ENCODE measurements at places on chromosomes 3 and 15.

DNA sequence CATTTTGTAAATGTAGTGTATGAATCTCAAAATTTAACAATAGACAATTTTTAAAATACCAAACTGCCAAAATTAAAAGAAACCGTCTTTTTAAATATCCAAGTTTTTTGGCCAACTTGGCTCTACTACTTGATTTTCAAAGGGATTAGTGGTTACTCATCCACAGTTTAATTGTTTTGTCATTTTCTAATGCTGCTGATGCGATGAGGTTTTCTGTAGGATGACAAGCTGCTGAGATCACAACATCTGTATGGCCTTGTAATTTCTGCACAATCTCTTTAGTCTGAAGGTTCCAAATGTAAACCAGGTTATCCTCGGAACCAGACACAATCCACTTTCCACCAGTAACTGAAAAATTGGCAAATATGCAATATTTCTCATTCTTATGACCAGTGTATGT is 1.5 kb downstream of the WDR5B start:
- DNase-seq: no peak

DNA sequence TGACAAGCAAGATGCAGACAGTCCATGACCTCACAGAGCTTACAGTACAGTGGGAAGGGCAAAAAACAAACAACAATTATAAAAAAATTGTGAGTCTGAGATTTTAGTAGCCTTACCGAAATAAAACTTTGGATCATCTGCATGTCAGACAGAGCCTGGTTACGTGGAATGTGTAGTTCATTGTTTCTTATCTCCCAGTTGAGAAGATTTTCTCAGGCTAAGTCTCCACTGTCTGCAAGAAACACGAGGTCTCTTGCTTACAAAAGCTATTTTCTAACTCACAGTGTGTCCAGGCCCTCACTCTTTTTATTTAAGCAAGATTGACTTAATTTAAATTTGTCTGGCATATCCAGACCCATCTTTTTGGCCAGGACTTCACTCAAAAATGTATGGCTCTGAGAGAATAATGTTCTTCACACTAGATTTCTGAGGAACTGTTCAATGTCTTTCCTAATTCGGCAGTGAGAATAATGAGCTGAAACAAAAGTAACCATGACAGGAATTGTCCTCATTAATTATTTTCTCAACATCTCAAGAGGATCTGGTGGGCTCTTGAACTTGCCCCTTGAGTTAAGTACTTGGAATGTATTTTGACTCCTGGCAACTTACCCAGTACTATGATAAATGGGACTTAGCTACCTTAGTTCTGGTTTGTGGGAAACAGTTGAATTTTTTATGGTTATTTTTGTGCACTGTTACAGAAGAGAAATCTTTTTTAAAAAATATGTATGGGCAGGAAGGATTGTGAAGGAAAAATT is 265.1 kb upstream of the COL8A1 start:
- DNase-seq: no peak

DNA sequence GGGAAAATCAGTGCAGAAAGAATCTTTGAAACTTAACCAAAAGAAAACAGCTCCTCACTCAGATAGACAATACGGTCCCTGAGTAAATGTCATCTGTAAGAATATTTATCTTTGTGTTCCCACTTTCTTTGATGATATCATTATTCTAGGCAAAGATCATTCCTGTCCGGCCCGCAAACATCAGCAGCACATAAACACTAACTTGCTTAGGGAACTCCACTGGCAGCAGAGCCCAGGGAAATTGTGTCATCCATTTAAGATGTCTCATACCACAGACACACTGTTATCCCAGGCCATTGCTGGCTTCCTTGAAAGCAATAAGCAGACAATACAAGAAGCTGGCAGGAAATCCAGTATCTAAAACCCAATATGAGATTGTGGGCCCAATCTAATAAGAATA is 20.1 kb upstream of the CD96 start:
- DNase-seq: no peak

GRCh38 chr15:98876451-98877369 is 130.9 kb downstream of the PGPEP1L start:
- no peak for DNase-seq

DNA sequence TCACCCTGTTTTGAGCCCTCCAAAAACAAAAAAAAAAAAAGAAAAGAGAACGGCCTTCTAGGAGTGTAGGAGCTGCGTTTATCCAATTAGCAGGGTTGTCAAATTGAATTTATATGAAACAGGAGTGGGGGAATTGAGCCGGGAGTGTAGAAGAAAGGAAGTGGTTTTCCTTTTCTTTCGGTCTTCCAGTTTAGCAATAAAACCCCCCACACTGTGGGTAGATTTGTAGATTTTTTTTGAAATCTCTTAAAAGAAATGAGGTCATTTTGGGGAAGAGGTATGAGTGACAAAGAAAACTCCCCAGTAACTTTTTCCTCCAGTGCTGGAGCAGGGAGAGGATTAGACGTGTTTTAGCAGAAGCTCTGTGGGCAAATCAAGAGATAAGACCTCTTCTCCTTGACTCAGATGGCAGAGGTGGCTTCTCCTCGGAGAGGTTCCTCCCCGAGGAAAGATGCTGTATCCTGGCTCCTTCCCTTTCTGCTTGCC is 30.8 kb downstream of the BOC start:
- DNase-seq: no peak

GRCh38 chr3:196075013-196075412 is 6.9 kb downstream of the TFRC start:
- DNase-seq: no peak

All from activated naive CD8-positive, alpha-beta T cell treated with anti-CD3 and anti-CD28 coated beads, Interleukin-2, amount 50 U/mL, for 24 hours (primary cell).